Natural killer cell treated with Interleukin-12 subunit alpha and Interleukin-12 subunit beta and Interleukin-15 and Interleukin-18, amount 100 ng/mL, for 72 hours (primary cell): ENCODE measurements at places on chromosomes 7 and 10.

GRCh38 chr10:110863956-110864355, 7.8 kb upstream of the PDCD4 start:
- no peak for DNase-seq

GRCh38 chr10:70551971-70552422, 50.5 kb downstream of the PRF1 start:
- no peak for DNase-seq

DNA sequence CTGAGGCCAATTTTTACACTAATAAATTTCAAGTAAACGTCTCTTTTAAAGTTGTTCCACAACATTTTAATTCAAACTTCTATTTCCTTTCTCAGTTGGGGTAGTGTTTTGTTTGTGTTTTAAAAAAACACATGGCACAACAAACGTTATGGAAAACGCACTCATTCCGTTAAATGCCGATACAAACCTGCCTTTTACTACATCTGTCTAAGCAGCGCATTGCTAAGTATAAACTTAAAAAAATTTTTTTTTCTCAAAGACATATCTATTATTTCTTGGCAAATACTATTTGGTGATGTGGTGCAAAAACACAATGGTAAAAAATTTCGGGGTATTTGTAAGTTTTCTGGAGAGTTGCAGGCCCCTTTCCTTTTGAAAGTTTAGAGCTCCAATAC, 1.4 kb downstream of the SKIDA1 start:
- no peak for DNase-seq

GRCh38 chr10:17375936-17376584, 78.3 kb downstream of the ST8SIA6 start:
- no peak for DNase-seq

DNA sequence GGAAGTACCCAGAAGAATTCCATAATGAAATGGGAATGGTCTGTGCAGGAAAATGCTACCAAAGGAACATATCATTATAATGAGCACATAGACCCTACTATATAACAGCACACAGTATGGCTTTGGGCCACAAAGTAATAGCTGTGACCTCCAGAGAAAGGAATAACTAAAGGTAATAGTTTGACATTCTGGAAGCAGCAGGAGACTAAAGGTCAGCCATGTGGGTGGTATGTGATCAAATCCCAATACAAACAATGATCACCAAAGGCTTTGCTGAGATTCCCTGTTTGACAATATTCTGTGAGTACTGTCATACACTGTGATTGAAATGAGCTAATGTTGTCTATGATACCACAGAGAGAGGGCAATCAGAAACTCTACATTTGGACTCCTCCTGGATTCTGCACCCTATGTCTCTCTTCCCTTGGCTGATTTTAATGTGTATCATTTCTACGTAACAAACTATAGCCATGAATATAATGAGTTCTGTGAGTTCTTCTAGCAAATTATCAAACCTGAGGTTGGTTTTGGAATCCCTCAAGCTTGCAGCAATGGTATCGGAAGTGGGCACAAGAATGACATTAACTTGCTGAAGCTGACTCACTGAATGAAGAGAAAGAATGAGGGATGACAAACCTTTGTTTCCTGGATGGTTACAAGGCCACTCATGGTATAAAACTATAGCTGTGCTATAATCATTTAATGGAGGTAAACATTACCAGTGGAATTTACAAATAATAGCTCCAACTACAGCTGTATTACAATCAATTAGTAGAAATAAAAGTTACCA, 99.6 kb downstream of the JMJD1C start:
- no peak for DNase-seq

DNA sequence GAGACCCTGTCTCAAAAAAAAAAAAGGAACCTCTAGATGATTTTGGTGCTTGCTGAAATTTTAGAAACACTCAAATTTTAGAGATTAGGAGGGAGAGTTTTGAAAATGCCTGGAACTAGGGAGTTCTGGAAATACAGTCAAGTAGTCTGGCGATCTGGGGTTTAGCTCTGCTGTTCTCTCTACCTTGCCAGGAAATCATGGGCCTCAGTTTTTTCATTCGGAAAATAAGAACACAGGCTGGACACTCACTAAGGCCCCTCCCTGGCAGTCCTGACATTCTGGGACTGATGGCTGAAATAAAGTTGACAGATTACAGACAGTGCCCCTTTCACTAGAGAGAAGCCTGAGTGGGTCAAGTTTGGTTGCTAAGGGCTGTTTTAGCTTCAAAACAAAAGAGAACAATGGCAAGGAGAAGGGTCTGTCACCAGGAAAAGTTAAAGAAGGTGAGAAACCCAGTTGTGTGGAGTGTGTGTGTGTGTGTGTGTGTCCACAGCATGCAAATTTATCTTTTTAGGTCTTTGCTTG, 25.0 kb upstream of the CALN1 start:
- DNase-seq = no peak

GRCh38 chr10:73965890-73966768, 31.8 kb upstream of the VCL start:
- DNase-seq = no peak
